Stimulated activated CD4-positive, alpha-beta T cell treated with anti-CD3 and anti-CD28 coated beads, Interleukin-12 subunit alpha, Interleukin-12 subunit beta, amount 100 ng/mL, for 48 hours (primary cell): ENCODE measurements at places on chromosomes 12 and 14.

DNA sequence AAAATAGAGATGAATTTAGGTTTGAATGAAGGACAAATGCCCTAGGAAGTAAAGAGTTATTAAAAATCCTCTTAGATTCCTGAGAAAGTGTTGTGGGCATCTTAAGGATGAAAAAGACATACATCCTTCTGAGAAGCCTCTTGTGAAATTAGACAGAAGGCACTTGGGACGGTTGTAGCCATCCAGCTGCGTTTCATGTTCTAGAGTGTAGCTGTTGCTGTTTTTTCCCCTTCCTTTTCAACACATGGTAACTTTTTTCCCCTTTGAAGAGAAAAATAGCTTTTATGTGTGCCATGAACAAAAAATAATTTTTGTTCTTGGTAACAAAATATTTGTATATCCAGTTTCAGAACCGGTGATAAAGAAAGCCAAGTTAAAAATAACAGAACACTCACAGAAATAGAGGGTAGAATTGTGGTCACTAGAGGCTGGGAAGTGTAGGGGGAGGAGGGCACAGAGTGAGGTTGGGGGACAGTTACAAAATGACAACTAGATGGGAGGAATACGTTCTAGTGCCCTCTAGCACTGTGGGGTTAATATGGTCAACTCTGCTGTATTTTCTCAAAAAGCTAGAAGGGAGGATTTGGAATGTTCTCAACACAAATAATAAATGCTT lies 58.4 kb downstream of the PTHLH start:
- no peak for DNase-seq

GRCh38 chr14:102479777-102480176 lies 29.8 kb downstream of the ANKRD9 start:
- no peak for DNase-seq

GRCh38 chr12:25435431-25435830 lies 117.7 kb downstream of the LMNTD1 start:
- no peak for DNase-seq

DNA sequence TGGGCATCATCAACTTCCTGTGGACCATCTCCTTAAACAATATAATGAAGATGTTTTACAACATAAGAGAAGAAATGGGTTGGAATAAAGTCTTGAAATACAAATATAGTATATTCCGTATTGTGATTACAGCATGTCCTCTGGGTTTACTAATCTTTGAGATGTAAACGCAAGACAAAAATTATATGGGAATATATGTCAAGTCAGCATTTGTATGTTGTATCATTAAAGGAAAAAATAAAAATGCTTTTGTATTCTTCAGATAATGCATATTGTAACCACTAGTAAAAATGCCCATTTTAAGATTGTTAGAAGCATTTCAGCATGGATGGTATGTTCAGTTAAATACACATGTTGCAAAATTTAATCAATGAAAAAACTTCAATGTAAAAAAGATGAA lies 893.3 kb downstream of the FLRT2 start:
- DNase-seq: no peak

DNA sequence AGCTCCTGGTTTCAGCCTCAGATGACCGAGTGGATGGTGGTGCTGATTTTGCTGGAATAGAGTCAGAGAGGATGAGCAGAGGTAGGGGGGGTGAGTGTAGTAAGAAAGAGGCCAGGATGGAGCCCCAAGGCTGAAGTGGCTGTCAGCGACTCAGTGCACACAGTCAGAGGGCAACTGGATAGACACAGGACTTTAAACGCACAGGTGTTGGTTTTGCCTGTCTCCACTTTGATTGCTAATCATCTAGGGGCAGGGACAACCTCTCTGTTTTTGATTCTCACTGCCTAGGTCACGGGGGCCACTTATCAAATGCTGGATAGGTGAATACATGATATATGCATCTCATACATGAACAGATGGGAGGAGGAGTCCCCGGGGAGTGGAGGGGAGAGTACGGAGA lies 99.5 kb downstream of the EGLN3 start:
- DNase-seq: no peak

- DNase-seq: no peak
Observed at GRCh38 chr14:56170028-56170427, 51.8 kb downstream of the PELI2 start.

- DNase-seq: no peak
Observed at GRCh38 chr12:61891632-61892031, 368.6 kb upstream of the USP15 start.

DNA sequence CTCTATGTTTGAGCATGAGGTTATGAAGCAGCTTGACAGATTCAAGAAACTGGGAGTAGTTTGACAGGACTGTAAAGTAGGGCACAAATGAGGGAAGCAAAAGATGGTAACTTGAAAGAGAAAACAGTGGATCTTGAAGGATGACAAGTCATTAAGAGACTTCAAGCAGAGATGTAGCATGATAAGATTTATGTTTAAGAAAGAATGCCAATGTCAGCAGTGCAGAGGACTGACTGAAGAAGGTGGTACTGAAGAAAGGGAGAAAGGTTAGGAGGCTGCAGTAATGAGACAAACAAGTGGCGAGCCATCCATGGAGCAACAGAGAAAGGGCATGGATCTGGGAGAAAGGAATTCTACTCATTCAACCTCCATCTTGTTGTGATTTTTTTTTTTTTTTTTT lies 120.2 kb upstream of the RAP1B start:
- DNase-seq: no peak

GRCh38 chr14:92582706-92583452 lies 69.3 kb downstream of the RIN3 start:
- DNase-seq: no peak

- no peak for DNase-seq
Observed at GRCh38 chr14:52463375-52463774, 88.9 kb downstream of the TXNDC16 start.

DNA sequence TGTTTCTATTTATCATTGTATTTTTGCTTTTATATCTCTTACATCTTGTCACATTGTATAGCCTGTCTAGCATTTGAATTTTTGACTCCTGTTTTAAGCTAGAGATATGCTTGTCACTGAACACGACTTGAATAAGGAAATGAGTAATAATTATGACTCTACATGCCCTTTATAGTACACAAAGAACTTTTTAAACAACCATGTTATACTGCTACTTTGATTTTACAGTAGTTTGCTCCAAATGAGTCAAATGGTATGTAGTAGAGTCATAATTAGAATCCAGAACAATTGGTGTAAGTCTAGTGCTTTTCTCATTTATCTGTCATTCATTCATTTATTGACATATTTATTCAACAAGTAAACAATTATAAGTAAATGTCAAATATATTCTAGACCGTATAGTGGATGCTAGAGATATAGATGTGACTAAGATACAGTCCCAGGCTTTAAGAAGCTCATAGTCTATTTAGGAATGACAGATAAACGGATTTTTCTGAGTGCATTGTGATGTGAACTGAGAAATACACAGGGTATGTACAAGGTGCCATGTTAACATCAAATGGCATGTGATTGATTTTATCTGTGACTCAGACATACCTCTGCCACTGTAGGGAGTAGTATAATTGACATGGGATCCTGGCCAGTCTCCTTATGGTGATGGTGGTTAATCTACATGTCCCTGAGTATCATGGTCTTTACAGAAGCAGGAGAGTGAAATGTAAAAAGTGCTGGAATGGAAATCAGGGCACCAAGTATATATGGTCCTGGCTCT lies 799.7 kb downstream of the DIO2 start:
- no peak for DNase-seq

GRCh38 chr12:2019126-2019525 lies 14.9 kb upstream of the DCP1B start:
- DNase-seq: no peak

- no peak for DNase-seq
Observed at GRCh38 chr12:32970465-32971110, 74.0 kb upstream of the PKP2 start.

GRCh38 chr12:106345746-106346145 lies 11.8 kb upstream of the POLR3B start:
- DNase-seq: no peak

GRCh38 chr12:120225852-120226640 lies 25.1 kb upstream of the RPLP0 start:
- DNase-seq: no peak

DNA sequence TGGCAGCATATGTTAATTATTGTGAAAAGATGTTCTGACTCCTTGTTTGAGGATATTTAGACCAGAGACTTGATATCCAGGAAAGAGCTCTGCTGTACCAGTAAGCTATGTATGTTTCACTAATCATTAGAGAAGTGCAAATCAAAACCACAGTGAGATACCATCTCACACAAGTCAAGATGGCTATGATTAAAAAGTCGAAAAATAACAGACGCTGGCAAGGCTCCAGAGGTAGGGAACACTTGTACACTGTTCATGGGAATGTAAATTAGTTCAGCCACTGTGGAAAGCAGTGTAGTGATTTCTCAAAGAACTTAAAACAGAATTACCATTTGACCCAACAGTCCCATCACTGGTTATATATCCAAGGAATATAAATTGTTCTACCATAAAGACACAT lies 171.6 kb downstream of the DPY19L2 start:
- DNase-seq: no peak

DNA sequence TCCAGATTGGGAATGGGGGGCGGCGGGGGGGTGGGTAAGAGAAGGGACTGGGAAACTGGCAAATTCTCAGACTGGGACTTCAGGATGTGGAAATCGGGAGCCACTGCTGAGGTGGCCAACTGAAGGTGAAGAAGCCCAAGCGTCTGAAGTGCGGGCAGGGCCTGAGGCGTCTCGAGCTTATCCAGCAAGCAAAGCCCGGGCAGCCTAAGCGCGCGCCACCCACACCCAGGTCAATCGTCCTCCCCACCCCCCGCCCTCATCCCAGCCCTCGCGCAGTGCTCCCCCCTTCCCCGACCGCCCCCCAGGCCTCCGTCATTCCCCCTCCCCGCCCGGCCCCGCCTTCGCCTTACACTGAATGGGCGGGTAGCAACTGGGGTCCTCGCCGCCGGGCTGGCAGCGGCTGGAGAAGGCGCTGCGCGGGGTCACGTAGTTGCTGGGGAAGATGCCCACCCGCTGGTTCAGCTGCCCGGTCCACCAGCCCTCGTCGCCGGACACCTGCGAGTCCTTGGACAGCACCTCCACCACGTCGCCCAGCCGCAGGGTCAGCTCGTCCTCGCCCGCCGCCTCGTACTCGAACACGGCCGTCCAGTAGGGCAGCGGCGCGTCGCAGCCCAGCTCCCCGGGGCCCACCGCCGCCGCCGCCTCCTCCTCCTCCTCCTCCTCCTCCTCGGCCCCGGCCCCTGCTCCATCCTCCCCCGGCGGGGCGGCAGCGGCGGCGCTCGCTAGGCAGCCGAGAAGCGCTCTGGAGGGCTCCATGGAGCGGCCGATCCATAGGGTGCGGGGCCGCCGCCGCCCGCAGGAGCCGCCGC lies 693 bp downstream of the MAP3K9 start:
- no peak for DNase-seq

DNA sequence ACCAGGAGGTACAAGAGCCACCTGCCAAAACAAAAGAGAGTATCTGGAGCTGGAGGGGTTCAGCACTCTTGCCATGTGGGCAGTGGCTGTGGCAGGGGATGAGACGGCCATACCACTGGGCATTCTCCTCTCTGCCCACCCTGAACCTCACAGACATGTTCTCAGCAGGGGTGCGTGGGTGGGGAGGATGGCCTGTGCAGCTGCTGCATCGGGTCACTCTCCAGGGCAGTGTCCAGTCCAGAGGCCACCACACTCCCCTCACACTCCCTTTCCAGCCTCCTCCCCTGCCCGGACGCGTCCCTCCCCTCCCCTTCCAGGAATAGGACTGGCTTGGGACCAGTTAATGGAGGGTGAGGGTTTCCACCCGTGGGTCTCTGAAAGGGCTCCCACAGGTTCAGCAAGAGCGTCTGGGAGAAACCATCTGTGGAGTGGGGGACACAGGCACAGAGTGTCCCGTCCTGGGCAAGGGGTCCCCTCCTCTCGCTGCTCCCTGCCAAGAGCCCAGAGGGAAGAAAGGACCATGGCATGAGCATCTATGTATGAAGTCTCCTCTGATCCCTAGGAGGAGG lies 501 bp downstream of the C1R start:
- DNase-seq: no peak

DNA sequence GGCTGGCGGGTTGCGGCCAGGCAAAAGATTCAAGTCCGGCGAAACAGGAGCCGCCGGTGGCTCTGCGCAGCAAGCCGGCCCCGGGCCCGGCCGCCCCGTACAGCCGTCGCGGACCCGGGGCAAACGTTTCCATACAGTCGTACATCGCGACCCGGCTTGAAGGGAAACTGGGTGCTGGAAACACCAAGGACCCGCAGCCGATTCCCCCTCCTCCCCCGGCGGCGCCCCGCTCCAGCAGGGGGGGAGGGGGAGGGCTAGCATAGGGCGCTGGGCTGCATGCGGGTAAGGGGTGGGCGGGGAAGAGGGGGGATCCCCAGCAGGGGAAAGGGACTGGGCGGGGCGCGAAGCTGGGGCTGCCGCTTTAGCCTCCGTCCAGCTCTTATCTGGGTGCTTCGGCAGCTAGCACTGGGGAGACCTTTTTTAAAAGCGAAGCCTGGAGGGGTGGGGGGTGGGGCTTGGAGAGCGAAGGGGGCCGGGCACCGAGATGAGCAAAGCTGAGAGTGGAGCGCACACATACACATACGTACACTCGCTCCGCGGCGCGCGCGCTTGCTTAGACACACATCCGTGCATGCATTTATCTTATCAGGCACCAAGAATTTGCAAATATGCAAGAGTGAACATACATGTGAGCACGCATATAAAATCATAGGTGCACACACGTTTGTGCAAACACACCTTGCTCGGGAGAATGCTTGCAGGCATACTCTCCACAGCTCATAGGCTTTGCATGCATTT lies 11.9 kb downstream of the RARG start:
- peak; percentile 66 for DNase-seq

GRCh38 chr14:58690801-58691516 lies 53.2 kb downstream of the DACT1 start:
- no peak for DNase-seq

GRCh38 chr12:120528861-120529525 lies at the start of gene COQ5:
TSS of gene COQ5 (minus strand) at chr12:120529158. CDS start at chr12:120529141, 17 bp downstream.
- peak; percentile 78 for DNase-seq

GRCh38 chr12:70722584-70723343 lies 85.5 kb upstream of the PTPRB start:
- no peak for DNase-seq

GRCh38 chr12:66047411-66048021 lies 83.0 kb downstream of the LLPH start:
- DNase-seq: no peak

DNA sequence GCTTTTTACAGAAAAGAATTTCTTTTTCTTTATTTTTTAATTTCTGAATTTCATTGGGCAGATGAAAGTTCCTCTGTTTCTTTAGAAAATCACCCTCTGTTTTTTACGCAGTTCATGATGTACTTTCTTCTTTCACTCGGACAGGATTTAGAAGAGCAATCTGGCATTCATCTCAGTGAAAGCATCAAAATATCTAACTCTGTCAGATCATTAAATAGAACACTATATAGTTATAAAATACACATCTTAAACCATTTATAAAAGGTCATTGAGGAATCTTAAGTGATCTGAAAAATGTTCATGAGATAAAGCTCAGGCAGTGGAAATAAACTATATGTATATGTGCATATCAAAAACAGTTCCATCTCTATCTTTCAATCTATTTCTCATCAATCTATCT lies 3.9 kb downstream of the IFNG-AS1 start:
- DNase-seq: no peak

- DNase-seq: no peak
Observed at GRCh38 chr12:87870493-87871460, 158.4 kb downstream of the C12orf50 start.
